ENCODE measurements at places on chromosomes 7 and 10.

DNA sequence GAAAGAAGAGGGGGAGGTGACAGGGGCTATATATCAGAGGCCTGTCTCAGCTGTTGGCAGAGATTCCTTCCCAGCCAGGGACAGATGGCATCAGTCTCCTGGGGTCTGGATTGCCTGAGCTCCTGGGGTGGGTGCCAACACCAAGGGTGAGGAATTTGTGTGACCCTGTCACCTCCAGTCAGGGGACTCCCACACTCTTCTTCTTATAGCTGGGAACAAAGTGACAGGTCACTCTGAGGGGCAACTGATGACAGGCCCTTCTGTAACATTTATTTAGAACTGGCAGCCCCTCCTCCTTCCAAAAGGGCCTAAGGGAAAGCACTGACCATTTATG, 53.7 kb upstream of the DUSP5 start:
- DNase-seq = no peak

DNA sequence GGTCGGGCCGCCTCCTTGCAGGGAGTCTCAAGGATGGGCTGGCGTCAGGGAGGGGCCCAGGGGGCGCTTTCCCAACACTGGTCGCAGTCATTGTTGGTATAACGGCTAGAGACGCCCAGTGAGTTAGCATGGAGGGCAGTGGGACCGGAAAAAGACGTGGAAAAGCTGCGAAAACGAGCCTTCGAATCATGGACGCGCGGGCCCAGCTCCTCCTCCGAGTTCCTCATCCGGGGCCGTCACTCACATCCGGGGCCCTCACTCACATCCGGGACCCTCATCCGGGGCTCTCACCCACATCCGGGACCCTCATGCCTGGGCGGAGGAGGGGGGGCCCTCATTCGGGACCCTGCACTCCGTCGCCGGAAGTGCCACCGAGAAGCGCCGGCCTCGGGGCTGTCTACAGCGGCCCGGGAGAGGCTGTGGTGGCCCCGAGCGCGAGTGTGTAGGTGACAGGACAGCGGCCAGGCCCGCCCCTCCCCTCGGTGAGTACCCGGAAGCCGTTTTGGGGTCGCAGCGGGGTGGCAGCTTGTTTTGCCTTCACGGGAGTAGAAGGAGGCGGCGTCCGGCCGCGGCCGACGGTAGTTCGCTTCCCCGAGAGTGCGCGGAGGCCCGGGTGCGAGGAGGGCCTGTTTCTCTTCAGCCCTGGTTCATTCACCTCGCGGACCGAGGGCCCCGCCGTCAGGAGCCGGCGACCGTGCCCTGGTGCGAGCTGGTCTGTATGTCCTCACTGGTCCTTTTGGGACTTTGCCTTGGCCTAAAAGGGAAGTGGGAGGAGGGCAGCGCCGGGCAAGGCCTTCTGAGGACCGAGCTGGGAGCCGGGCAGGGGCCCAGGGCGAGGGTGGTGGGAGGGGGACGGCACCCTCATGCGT, at the start of gene ZNF655:
Gene ZNF655 (plus strand): TSS at position 337 of the 869 bp plus-strand sequence. CDS start 1,918 bp downstream, outside the sequence.
- DNase-seq = peak; percentile 98

GRCh38 chr7:129792721-129793120, 160.0 kb downstream of the UBE2H start:
- DNase-seq = no peak

- no peak for DNase-seq
Measured at GRCh38 chr7:47710201-47710935, 128.5 kb upstream of the TNS3 start.

- no peak for DNase-seq
Measured at GRCh38 chr10:13685885-13686284, 99.1 kb downstream of the PRPF18 start.

DNA sequence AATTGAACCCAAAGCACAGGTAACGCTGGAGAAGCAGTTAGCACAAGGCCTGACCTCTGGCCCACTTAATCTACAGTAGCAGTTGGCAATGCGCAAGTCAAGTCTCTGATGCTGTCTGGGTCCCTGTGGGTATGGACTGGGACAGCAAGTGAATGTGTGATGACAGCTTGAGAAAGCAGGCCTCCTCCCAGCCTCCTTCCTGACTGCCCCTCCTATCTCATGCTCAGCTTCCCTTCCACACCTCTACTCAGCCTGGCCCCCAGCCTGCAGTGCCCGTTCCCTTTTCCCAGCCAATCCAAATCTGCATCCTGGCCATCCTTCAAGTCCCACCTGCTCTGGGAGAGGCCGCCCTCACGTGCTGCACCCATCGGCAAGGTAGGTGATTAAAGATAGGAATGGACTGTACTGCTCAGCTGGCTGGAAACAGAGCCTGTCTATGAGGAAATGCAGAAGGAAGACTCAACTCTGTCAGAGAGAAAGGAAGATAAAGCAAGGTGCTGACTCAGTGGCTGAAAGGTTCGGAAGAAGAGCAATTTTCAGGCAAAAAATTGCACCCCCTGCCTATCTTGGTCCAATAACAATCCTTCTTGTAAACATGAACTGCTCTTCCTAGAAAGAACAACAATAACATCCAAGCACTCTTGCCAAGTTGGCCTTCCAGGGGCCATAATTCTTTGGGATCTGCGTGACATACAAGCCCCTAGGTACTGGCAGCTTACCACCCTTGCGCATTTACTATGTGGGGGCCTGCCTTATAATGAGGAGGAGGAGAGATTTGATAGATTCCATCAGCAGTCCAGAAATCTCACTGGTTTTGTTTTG, 16.6 kb upstream of the FGFR2 start:
- DNase-seq = no peak

All from NB4 (cell line).